Activated naive CD8-positive, alpha-beta T cell treated with anti-CD3 and anti-CD28 coated beads, Interleukin-2, amount 50 U/mL, for 16 hours (primary cell): ENCODE measurements at places on chromosomes 7 and 10.

DNA sequence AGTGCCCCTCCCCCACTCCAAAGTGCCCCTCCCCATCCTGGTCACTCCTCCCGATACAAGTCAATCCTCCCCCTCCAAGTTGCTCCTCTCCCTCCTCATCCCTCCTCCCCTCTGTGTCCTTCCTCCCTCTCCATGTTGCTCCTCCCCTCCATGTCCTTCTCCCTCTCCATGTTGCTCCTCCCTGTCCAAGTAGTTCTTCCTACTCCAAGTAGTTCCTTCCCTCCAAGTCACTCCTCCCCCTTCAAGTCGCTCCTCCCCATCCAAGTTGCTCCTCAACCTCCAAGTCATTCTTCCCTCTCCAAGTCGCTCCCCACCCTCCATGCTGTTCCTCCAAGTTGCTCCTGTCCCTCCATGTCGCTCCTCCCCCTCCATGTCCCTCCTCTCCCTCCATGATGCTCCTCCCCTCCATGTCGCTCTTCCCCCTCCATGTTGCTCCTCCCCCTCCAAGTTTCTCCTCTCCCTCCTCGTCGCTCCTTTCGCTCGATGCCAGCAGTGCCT, 8.6 kb upstream of the WBP1L start:
- DNase-seq, result no peak

GRCh38 chr7:16433568-16434122, 12.3 kb upstream of the CRPPA start:
- DNase-seq, result no peak

GRCh38 chr7:104921596-104921995, 92.4 kb upstream of the KMT2E start:
- DNase-seq, result no peak

DNA sequence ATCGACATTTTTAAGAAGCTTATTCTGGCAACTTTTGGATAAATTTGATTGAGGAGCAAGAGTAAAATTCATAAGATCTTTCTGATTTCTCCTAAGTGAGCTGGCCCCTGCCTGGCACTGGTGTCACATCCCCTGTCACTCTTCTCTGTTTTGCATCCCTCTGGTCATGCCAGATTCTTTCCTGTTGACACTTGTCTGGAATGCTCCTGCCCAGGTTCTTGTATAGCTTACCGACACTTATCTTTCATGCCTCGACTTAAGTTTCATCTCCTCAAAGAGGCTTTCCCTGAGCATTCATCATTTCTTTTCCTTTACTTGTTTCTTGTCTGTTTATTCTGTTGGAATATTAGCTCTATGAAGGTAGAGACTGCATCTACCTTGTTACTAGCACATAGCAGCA, 22.2 kb upstream of the AASS start:
- no peak for DNase-seq

DNA sequence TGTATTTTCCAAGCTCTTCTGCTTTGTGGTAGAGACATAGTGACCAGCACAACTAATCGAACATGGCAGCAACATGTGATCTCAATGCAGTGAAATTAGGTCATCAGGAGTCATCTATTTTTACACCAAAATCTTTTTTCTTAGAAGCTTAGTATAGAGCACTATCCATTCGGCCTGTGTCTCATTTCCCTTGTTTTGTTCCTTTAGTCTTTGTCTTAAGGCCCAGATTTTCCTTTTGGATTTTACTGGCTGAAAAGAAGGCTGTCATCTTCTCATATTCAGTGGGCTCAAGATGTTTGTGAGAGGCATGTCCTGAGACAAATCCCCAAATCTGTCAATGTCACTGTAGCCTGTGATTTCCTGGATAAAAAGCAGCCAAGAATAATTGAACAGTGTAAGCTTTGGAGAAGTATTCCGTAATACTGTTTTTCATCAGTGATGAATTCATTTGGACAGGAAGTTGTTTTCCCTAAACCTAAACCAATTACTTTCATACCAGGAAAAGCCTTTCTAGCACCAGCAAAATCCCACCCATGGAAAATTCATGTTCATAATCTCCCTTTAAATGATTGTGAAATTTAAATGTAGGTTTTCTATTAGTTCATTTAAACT, 55.2 kb downstream of the MAGI2 start:
- DNase-seq, result no peak

DNA sequence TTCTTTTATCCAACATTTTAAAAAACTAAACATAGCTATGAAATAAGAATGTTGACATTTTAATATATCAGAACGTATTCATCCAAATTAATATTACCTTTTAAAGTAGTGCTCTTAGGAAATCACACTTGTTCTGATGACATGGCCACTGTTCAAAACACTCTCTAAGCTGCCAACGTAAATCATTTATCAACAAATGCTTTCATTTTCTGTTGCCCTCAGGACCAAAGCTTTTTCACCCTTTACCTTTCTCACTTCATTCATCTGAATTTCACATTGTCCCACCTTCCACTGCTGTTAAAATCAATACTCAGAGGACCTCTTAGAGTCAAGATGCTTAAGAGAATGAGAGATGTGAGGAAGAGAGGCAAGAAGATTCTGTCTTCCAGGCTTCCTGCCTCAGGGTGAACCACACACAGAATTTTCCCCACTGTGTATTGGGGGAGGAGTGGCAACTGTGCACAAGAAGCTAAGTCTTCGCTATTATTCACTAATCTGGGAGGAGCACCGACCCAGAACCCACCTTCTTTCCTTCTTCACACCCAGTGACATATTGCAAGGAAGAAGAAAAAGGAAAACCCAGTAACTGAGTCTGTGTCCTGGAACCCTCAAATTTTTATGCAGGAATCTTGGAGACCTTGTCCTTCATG, 21.0 kb downstream of the HIBADH start:
- no peak for DNase-seq

GRCh38 chr10:78470267-78471103, 436.8 kb downstream of the RPS24 start:
- DNase-seq, result no peak

DNA sequence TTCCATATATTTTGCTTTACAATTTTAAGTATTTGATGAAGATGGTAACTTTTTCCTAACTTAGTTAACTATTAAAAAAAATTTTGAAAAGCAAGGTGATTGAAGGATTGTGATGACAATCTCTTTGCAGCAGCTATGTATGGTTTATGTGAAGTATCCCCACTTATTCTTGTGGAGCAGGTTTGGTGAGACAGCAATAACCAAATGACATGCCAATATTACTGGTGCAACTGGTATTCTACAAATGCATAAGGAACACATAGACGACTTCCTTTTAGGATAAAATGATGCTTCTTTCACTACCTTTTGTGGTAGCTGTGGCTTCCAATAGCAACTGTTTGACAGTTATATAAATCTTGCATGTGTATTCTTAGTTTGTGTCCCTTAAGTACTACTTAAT, 465.3 kb downstream of the PLXDC2 start:
- DNase-seq, result no peak
